CD4-positive, alpha-beta T cell (primary cell): ENCODE measurements at places on chromosomes 3 and 15.
A peak's percentile ranks its signal among the peaks of the same experiment; 100 is the strongest.

DNA sequence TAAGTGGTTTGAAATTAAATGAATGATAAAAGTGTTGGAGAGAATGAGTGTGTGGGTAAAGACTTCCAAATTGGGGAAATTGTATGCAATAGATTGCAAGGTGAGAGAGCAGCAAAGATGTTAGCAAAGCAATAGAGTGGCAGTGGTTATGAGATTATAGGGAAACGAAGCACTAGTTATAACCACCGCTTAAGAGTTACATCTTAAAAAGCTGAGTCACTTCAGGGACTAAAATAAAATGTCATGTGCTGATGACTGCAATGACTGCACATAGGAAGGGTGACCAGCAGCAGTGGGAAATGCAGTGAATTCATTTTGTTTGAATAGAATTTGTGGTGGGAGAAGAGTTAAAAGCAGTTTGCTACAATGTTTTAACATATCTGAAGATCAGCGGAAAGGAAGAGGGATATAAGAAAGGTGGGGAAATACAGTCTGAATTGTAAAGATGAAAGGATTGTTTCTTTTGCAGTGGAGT, 127.3 kb downstream of the RAP2B start:
- DNase-seq, result no peak

DNA sequence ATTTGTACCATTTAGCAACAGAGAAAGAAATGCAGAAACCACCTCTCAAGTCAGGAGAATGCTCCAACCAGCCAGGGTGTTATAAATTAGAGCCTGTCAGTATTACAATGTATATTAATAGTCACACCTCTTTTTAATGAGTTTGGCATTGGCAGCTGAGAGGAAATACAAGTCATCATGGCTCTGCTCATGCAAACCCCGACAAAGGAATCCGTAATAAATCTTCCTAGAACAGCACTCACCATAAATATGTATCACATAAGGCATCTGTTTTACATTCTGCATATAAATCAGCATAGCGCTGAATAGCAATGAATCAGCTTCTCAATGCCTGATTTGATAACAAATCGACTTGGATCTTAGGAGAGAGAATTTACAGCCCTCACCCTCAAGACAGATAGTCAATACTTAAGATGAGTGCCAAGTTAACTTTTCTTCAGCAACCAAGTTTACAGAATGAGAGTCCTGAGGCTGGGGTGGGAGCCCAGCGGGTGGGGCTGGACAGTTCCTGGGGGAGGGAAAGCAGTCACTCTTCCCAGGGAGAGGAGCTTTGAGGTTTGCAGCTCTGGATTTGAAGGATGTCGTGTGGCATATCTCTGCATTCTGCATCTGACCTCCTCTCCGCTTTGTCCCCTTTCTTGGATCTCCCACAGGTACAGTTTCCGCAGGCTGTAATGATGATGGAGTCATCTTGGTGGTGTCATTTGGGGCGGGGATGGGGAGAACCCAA, 1034.4 kb upstream of the NR2F2 start:
- no peak for DNase-seq

GRCh38 chr3:117126946-117127546, 417.5 kb downstream of the TUSC7 start:
- no peak for DNase-seq

DNA sequence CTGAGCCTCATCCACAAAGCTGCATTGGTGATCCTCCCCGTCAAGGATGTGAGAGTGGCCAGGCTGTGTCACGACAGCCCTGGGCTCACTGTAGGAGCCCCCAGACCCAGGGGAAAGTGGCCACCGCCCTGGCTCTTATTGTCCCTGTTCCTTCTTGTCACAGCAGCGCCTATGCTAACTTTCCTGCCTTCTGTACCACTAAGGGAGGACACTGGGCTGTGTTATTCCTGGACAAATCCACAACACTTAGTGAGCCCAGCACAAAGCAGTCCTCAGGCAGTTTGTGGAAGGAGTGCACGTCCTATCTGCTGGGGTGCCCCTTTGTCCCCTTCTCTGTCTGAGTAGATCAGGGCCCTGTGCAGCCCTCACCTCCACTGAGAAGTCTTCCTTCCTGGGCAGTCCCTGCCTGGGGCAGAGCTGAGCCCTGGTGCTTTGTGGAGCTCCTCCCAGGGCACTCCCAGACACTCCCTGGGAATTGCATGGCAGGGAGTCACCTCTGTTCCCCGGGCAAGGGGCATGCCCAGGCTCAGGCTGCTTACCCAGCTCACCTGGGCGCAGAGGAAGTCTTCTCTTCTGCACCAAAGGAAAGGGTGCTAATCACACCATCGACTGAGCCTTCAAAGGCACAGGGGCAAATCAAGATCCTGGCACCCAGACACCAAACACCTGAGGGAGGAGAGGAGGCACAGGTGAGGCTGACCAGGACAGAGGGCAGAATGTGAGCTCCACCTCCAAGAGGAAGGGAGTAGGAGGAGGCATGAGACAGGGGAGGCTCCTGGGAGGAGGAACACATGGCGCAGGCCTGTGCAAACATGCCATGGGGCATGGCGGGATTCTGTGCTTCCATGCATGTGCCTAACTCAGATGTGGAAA, 138.7 kb downstream of the KLF13 start:
- no peak for DNase-seq

GRCh38 chr15:52661909-52662308, 17.3 kb downstream of the ATOSA start:
- no peak for DNase-seq

GRCh38 chr3:24341668-24342067, 153.0 kb downstream of the THRB start:
- DNase-seq, result no peak

GRCh38 chr15:60397772-60398445, at the start of gene ANXA2:
Gene ANXA2, minus strand, starts transcription at chr15:60397986. Its CDS starts 11,911 bp downstream, at chr15:60386075.
- DNase-seq, result peak; percentile 85

- no peak for DNase-seq
Observed at GRCh38 chr15:68145706-68146105, 59.4 kb downstream of the CALML4 start.

- no peak for DNase-seq
Observed at GRCh38 chr3:36546226-36546625, 165.9 kb downstream of the STAC start.

DNA sequence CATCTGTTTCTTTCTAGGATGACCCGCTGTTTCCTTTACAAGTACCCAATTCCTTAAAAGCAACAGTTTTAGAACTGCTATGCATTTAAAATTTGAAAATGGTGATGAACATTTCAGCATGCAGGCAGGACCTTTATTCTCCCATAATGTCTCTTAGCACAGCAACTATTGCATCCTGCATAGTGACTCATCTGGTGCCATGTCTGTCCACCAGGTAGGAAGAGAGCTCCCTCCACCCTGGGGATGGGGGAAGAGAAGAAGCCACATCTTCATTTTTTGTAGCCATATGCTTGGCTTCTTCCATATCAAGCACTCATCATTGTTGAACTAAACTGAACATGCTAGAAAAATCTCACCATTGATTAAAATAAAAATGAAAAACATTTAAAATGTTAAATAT, 9.9 kb downstream of the GPR15 start:
- DNase-seq, result no peak

- DNase-seq, result no peak
Observed at GRCh38 chr3:109772520-109772919, 435.2 kb upstream of the DPPA4 start.

DNA sequence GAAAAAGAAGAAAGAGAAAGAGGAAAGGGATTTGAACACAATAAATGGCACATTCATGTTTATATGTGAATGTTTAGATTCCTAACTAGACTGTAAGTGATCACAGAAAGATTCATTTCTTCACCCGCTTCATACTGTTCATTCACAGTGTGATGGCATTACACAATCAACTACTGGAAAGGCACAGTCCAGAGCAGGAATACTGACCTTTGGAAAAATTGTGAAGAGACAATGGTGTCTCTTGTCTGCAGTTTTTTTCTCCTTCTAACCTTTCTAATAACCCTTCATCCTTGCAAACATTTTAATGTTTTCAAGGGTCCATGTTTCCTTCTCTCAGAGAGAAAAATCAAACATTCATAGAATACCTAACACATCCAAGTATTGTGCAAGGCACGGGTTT, 180.9 kb upstream of the SOX14 start:
- no peak for DNase-seq

- no peak for DNase-seq
Observed at GRCh38 chr15:27238707-27239423, 267.9 kb downstream of the GABRG3 start.

- no peak for DNase-seq
Observed at GRCh38 chr15:74311734-74312444, 55.6 kb downstream of the CYP11A1 start.

- DNase-seq, result no peak
Observed at GRCh38 chr3:65174713-65175112, 486.9 kb upstream of the ADAMTS9 start.

- DNase-seq, result no peak
Observed at GRCh38 chr3:53845103-53845880, 927 bp downstream of the CHDH start.

DNA sequence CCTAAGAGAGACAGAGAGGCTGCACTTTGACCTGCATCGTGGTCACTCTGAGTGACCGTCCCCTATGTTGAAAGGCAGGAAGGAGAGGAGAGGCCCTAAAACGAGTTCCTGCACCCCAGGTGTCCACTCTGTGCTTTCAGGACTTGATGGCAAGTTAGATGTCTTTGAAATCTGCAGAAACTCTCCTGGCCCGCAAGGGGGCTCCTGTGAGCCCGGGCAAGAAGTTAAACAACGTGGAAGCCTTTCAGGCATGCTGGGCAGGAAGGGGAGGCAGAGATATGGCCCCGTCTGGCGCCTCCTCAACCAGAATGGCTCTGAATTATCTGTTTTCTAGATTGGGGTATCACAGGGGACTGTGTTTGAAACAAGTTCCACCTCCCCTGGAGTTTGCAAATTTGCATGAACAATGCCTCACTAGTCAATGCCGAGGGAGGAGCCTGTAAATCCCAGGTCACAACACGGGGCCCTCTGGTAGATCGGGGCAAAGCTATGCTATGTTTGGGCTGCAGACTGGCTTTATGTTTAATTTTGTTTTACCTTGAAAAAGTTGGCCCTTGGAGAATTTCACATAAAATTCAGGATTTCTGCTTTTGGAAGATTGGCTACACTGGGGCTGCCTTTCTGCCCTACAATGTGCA, 9.8 kb downstream of the CTXND1 start:
- DNase-seq, result no peak

DNA sequence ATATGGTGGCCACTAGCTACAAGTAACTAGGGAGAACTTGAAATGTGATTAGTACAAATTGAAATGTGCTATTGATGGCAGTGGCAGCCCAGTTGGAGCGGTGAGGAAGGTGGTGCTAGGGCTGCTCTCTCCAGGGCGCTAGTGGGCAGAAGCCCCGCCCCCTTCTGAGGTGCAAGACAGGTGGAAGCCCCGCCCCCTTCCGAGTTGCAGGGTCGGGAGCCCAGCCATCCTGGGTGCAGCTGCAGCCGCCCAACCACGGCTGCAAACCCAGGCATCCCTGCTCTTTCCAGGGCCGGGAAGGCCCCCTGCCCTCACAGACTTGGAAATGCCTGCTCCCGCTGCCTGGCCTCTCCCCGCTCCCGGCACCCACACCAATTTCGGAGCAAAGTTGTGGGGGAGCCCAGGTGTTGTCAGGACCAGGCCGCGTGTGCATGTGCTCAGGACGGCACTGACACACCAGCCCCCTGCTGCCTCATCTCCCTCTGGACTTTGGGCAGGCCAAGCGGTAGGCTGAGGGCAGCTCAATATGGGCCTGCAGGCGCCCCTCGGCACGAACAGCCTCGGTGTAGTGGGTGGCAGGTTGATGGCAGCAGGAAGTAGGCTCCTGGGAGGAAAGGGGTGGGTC, 10.0 kb downstream of the ATR start:
- no peak for DNase-seq

GRCh38 chr15:70319466-70319865, 221.7 kb upstream of the TLE3 start:
- DNase-seq, result no peak

GRCh38 chr3:151268267-151269235, 9.8 kb downstream of the P2RY14 start:
- peak; percentile 56 for DNase-seq

GRCh38 chr15:75202251-75203016, 752 bp downstream of the C15orf39 start:
- DNase-seq, result peak; percentile 95
